Left renal pelvis (tissue), 4 donors: ENCODE measurements at places on chromosomes 5 and 9. TPM values are rescaled to one million over a fixed set of nuclear protein-coding genes. Genes with fewer than 3 reads are reported as not detected.

The GRM6 gene
- polyA plus RNA-seq, result 1.4 TPM

The BTNL9 gene
- 6.7 TPM for polyA plus RNA-seq

The ANKRD31 gene
- 0.47 TPM for polyA plus RNA-seq

The PCDHB11 gene
- polyA plus RNA-seq, result 6.3 TPM

The MARVELD2 gene
- 24.1 TPM for polyA plus RNA-seq

The PCDHA9 gene
- 0.06 TPM for polyA plus RNA-seq

The TMEM174 gene
- 22.5 TPM for polyA plus RNA-seq

The CTNND2 gene
- polyA plus RNA-seq, result 0.68 TPM

The TRPM3 gene
- polyA plus RNA-seq, result 14.2 TPM

The WDR36 gene
- polyA plus RNA-seq, result 36.4 TPM
